ENCODE measurements at places on chromosomes 2 and 18. TPM values are rescaled to one million over a fixed set of nuclear protein-coding genes. Genes with fewer than 3 reads are reported as not detected.

- no peak for DNase-seq
These were observed 182.6 kb downstream of the GRB14 start for GRCh38 chr2:164438490-164439205.

MERTK gene
- total RNA-seq = 26.9 TPM

DNA sequence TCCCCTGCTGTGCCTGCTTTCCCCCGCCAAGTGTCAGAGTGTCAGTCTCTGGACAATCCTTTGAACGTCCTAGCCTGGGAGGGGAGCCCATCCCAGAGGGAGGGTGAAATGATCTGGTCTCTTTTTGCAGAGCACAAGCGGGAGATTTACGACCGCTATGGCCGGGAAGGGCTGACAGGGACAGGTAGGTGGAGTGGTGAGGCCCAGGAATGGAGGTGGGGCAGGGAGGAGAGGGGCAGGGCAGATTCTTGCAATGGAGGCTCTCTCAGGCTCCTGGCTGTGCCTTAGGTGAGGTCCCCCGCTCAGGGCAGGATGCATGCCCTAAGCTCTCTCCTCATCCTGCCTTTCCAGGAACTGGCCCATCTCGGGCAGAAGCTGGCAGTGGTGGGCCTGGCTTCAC is 2.4 kb downstream of the DNAJB2 start:
- no peak for DNase-seq

DNA sequence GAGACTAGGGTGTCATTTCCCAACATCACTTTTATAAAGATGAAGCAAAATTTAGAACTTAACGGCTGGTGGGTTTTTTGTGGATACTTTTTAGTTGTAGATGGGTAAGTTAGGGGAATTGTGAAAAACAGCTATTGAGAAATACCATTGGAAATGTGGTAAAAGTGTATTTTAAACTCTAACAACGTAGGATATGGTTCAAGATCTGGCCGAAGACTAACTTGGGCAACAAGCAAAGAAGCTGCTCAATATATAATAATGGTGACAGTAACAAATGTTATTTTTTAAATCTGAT is 1.6 kb downstream of the DNAH7 start:
- no peak for DNase-seq

- DNase-seq = no peak
These were observed 73.9 kb upstream of the NFATC1 start for GRCh38 chr18:79321625-79322405.

All from tibial nerve (tissue), 4 donors.